ENCODE measurements at places on chromosomes 1 and 21. TPM values are rescaled to one million over a fixed set of nuclear protein-coding genes. Genes with fewer than 3 reads are reported as not detected.

Gene DEDD
- total RNA-seq = 40.1 TPM

Gene MYBPH
- total RNA-seq = 0.38 TPM

Gene GPN2
- total RNA-seq = 6.8 TPM

Gene TMEM54
- 47.5 TPM for total RNA-seq

Gene GNG12
- 195 TPM for total RNA-seq

Gene OR2G6
- not detected for total RNA-seq

Gene MATN1
- not detected for total RNA-seq

Gene OPTC
- total RNA-seq = not detected

Gene ZNF695
- 11.4 TPM for total RNA-seq

Gene OR2L5
- not detected for total RNA-seq

Gene MAST2
- total RNA-seq = 19.5 TPM

Gene MX2
- total RNA-seq = 13.2 TPM

Gene S100A9
- total RNA-seq = not detected

Gene FCGR3A
- not detected for total RNA-seq

Gene LCE2C
- total RNA-seq = not detected

Gene NTNG1
- not detected for total RNA-seq

Gene FTCD
- total RNA-seq = not detected

Gene KCNJ6
- not detected for total RNA-seq

Gene SLAMF7
- total RNA-seq = 0.29 TPM

Gene RNF220
- total RNA-seq = 65.2 TPM

Gene SLAMF9
- total RNA-seq = not detected

Gene PGBD5
- total RNA-seq = 2.5 TPM

Gene SEC22B
- total RNA-seq = 33.2 TPM

Gene SLC1A7
- total RNA-seq = not detected

Gene ATP6V1G3
- 12.7 TPM for total RNA-seq

Gene ARHGAP29
- total RNA-seq = 14.1 TPM

Gene SARS1
- 232 TPM for total RNA-seq

Gene CACHD1
- total RNA-seq = 4.5 TPM

Gene EXTL1
- total RNA-seq = 0.17 TPM

Gene SPRR2G
- not detected for total RNA-seq

Gene ANXA9
- total RNA-seq = 20.6 TPM
